Smooth muscle cell of bladder (primary cell): ENCODE measurements at places on chromosomes 7 and 10. TPM values are rescaled to one million over a fixed set of nuclear protein-coding genes. Genes with fewer than 3 reads are reported as not detected.

The RBP4 gene
- 0.37 TPM in 1 of 2 replicates, not detected in the other for total RNA-seq

The DRGX gene
- total RNA-seq, result not detected in 2 replicates

The GHRHR gene
- not detected in 2 replicates for total RNA-seq

The COPG2 gene
- 31.2 and 31.7 TPM in 2 replicates for total RNA-seq

The CALHM1 gene
- not detected in 2 replicates for total RNA-seq

The PARP12 gene
- total RNA-seq, result 9.1 and 10.2 TPM in 2 replicates

The AKR1C4 gene
- not detected in 2 replicates for total RNA-seq

The MYOF gene
- 119 and 218 TPM in 2 replicates for total RNA-seq

The ITPRIP gene
- 9.6 and 10.7 TPM in 2 replicates for total RNA-seq

The TLX1 gene
- not detected in 2 replicates for total RNA-seq
